ENCODE measurements at places on chromosomes 1 and 21.

DNA sequence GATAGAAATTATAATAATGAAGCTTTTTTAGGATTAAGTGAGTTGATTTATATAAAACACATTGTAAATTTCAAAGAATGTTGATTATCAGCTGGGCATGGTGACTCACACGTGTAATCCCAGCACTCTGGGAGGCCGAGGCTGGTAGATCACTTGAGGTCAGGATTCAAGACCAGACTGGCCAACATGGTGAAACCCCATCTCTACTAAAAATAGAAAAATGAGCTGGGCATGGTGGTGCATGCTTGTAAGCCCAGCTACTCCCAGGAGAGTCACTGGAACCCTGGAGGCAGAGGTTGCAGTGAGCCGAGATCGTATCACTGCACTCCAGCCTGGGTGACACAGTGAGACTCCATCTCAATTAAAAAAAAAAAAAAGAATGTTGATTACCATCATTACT is 18.4 kb downstream of the ADAMTS1 start:
- no peak for DNase-seq

DNA sequence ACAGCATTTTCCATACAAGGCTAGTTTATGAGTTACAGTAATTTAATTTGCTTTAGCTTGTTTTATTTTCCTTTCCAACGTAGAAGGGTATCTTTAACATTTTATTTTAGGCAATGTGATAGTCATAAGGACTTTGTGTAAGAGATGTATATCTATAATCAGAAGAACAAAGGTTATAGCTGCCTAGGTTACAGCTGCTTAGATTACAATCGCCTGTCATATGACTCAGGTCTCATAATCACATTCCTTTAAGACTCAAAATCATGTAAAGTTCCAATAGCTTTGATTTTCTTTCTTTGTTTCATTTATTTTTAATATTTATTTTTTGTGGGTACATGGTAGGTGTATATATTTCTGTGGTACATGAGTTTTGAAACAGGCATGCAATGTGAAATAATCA is 37.8 kb upstream of the COP1 start:
- no peak for DNase-seq

GRCh38 chr1:95257758-95258157 is 23.7 kb downstream of the RWDD3 start:
- no peak for DNase-seq

DNA sequence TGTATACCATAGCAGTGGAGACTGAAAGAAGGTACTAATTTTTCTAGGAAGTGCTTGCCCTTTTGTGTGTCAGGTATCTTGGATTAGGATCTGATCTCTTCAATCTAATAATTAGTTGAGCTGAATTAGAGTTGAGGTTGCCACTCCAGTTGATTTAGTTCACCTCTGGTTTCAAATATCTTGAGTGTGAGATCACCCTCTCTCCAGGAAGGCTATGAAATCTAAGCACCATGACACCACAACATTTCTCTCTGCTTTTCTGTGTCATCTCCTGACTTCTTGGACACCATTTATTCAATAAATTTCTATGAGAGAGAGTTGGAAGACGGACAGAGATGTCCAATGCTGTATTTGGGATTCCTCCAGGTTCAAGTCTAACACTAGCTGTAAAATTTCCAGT is 212.8 kb downstream of the DYRK1A start:
- no peak for DNase-seq

DNA sequence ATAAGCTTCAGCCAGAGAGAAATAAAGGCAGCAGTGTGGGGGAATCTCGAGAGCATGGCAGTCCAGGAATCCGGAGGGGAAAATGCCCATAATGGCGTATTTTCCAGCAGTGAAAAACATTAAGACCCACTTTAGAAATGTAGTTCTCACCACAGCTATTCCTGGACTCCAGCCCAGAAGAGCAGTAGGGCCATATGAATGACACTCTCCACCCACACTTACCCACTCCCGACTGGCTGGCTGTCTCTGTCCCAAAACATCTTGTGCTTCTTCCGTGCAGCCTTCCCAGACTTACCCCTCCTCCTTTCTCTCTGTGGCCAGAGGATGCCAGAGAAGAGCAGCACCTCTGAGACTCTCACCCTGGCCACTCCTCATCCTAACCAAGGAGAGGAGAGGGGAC is 56.4 kb downstream of the TRABD2B start:
- no peak for DNase-seq

DNA sequence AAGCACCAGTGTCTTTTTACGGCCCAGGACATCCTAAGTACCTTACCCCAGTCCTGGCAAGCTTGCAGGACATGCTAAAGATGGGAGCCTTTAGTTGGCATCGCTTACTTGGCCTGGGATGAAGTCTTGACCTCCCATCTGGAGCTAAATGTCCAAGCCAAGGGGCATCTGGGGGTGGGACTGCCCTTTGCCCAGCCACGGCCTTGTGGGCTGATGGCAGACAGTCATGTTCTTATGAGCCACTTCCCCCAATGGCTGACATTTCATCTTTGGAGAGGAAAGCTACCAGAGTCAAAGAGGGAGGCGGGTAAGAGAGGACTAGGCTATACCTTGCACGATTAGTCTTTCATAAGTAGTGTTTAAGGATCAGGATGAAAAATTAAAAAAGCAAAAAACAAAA is 32.2 kb downstream of the OPTC start:
- no peak for DNase-seq

DNA sequence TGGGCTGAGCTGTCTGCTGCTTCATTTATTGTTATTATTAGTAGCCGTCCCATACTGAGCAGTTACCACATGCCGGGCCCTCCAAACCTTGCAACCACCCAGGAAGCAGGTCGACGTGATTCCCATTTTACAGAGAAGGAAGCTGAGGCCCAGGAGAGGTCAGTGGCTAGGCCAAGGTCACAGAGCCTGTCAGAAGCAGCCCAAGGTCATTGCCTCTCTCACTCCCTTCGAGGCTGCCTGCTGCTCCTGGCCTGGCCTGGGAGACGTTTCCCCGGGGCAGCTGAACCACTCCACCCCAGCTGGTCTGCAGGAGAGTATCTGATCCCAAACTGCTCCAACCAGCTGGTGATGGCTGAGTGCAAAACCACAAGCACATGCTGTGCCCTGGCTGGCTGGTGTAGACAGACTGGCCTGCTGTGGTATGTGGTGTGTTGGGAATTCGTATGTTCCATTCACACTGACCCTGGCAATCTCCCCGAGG is 6.5 kb downstream of the PADI4 start:
- no peak for DNase-seq

- no peak for DNase-seq
Measured at GRCh38 chr1:183761871-183762270, 43.0 kb upstream of the RGL1 start.

DNA sequence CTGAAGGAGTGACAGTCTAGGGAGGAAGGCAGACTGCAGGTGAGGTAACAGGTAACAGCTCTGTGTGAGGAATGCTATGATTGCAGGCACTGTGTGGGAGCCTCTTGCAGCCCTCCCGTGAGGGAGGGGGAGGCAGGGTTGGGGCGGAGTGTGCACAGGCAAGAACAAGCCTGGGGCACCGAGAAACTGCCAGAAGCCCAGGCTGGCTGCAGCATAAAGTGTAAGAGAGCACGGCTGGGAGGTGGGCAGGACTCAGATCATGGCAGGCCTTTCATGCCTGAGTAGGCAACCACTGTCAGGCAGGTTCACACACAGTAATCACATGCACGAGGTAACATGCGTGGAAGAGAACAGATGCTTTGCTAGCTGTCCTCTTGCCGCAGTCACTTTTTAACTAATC is 11.3 kb upstream of the RHEX start:
- DNase-seq, result no peak

GRCh38 chr1:6577831-6578525 is 1.8 kb upstream of the ZBTB48 start:
- no peak for DNase-seq

DNA sequence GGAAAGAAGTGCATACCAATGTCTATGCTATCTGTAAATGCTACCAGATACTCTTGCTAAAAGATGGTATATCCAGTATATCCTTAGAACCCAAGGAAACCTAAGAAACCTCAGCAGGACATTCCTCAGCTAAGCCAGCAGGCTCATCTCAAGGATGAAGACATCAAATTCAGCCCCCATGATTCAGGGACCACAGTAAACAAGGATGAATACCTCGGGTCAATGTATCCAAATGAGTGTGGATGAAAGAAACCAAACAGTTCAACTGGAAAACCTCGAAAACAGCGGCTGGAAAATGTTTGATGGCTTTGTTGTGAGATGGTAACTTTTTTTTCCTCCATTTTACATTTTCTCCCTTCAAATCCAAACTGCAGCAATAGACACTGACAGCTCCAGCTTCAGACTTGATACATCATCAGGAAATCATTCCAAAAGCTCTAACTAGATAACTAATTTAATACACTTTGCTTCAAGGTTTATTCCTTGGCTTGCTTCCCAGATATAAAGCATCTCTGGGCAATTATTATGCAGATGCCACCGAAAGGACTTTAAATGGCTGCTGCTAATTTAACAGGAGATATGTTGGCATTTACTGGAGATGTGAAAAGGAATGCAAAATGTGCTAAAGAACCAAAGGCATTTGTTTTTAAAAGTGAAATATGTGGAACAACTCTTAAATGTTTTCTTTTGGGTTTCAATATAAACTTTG is 73.6 kb downstream of the SMYD2 start:
- no peak for DNase-seq

GRCh38 chr1:152904688-152905440 is 3.5 kb upstream of the IVL start:
- no peak for DNase-seq

DNA sequence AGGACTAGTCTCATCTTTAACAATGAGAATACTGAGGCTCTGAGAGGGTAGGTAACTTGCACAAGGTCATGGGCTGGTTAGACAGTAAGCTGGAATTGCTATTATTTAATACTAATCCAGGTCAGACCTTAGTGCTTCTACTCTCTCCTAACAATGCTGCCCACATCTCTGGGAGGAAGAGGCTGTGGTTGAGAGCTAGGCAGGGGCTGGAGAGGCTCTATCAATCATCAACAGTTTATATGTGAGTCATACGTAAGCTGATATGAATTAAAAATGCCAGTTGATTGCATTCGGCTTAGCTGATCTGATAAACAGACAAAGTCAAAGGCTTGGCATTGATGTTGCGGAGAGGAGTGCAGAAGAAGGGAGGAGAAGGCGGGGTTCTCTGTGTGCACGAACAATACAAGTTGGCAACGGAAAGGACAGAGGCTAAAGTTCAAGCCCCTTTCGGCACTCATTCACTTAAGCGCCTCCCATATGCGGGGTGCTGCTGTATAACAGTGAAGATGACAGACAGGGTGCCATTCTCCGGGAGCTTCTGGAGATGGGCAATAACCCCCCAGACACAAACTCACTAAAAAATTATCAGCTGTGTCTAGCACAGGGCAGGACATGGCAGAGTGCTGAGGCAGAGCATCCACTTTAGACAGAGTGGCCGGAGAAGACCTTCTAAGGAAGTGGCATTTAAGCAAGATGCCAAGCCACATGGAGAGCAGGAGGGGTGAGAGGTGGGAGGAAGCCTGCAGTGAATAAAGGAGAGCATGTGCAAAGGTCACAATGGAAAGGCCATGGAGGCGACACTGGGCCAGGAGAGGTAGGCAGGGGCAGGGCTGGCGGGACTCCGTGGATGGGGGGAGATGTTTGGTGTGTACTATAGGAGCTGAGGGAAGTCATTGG is 195.2 kb downstream of the ZSCAN20 start:
- no peak for DNase-seq

DNA sequence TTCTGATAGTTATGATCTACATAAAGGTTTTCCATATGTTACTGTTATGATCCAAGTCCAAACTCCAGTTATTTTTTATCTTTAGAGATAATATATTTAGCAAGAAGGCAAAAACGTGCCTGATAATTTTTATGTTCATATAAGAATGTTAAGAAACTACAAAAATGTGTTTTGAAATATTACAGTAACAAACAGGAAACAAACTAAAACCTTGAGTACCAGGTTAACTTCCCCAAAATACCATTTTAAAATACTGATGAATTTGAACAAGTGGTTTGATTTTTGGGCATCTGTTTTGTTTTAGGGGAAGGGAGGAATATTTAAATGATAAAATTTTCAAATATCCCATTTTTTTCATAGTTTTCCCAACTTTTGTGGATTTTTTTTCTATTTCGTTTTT is 124.8 kb downstream of the NR5A2 start:
- no peak for DNase-seq

GRCh38 chr21:40671716-40672115 is 175.2 kb downstream of the DSCAM start:
- no peak for DNase-seq

DNA sequence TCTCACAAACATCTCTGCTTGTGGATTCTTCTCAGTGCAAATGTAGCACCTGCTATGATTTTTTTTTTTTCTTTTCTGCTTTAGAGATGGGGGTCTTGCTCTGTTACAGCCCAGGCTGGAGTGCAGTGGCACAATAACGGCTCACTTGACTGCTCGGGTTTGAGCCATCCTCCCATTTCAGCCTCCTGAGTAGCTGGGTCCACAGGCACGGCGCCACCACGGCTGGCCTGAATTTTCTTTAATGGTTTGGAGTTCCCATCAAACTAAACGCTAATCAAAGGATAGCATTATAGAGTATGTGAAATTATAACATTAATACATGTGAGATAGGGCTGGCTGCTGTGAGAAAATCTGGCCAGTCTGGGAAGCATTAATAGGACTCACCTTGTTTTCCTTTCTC is 7.2 kb upstream of the PTGER3 start:
- DNase-seq, result no peak
